NAMALWA (cell line): ENCODE measurements at places on chromosomes 6 and 20.

GRCh38 chr20:47672166-47672565 is 113.1 kb downstream of the SULF2 start:
- no peak for DNase-seq

DNA sequence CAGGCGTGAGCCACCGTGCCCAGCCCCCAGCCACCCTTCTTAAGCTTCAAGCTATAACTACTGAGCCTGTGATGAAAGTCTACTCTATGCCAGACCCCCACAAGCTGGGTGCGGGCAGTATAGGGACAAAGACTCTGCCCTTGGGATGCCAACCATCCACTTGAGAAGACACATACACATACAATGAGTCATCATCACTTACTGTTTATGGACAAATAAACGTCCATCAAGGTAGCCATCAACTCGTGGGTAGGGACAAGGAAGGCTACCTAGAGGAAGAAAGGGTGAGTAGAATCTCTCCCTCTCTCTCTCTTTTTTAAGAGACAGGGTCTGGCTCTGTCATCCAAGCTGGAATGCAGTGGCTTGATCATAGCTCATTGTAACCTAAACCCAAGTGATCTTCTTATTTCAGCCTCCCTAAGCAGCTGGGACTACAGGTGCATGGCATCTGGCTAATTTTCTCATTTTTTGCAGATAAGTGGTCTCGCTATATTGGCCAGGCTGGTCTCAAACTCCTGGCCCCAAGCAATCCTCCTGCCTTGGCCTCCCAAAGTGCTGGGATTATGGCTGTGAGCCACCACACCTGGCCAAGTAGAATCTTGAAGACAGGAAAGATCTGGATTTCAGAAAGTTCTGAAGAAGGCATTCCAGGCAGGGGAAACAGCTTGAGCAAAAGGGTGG is 2.6 kb upstream of the TP53INP2 start:
- DNase-seq, result no peak

- no peak for DNase-seq
Measured at GRCh38 chr20:50323209-50323608, 132.6 kb downstream of the CEBPB start.

- DNase-seq, result no peak
Measured at GRCh38 chr20:54450207-54450606, 25.2 kb upstream of the DOK5 start.

- no peak for DNase-seq
Measured at GRCh38 chr6:111201764-111202163, 114.5 kb downstream of the SLC16A10 start.

DNA sequence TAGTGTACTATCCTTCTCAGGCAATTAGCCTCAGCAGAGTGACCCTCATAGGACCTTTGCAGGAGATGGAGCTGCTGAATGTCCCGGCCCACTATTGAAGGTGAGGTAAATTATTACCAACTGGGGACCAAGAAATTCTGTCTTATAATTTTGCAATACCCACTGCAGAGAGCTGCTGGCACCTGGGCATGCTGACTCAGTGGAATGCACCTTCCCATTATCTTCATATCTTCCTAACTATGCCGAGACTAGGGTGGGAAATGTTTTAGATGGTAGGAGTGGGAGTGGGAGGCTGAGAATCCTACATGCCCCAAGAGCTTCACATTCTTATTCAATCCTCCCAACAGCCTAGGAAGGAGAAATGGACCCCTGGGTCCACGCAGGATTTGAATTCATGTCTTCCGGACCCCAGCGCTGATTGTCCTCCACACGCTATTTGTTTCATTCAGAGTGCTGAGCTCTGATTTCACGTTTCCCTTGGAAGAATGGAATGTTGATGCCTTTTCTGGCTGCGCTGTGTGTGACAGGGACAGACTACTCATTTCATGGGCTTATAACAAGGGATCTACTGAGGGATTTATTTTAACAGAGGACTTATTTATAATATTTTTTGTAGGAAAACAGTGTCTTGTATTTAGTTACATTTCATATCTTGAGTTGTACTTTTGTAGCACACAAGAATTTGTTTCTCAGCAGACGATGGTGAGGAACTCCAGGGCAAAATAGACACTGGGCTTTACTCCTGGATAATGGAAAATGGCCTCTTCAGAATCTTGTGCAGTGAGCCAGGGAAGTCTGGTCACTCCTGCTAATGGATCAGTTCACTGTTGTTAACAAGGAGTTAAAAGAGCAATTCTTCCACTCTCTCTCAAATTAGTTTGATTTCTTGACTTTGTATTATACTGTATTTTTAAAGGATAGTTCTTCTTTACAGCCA is 66.4 kb downstream of the FYN start:
- no peak for DNase-seq

- DNase-seq, result no peak
Measured at GRCh38 chr6:155120034-155120433, 124.9 kb downstream of the TIAM2 start.

DNA sequence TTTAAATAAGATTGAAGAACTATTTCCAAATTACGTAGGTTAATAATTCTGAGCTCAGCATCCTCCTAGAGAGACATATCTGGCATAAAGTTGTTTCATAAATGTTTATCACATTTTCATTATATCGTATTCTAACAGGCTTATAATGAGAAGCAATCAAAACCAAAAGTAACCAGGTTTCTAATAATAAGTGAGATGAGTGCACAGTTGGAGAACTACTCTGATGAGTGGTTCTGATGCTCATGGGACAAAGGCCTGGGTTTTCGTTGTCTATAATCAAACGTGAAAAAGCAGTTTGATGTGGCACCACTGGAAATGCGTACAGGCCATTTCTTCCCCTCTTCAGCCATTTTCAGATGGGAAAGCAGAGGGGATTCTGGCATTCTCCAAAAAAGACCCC is 4.7 kb upstream of the SERPINB6 start:
- DNase-seq, result no peak

DNA sequence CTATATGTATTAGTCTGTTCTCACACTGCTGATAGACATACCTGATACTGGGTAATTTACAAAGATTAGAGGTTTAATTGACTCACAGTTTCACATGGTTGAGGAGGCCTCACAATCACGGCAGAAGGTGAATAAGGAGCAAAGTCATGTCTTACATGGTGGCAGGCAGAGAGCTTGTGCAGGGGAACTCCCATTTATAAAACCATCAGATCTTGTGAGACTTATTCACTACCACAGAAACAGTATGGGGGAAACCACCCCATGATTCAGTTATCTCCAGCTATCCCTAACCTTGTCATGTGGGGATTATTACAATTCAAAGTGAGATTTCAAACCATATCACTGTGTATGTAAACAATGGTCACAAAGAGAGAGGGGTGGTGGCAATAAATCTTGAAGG is 6.6 kb downstream of the CST8 start:
- no peak for DNase-seq

- DNase-seq, result no peak
Measured at GRCh38 chr6:159973406-159973805, 4.5 kb downstream of the IGF2R start.

- no peak for DNase-seq
Measured at GRCh38 chr6:141140905-141141304, 991.8 kb upstream of the GJE1 start.

DNA sequence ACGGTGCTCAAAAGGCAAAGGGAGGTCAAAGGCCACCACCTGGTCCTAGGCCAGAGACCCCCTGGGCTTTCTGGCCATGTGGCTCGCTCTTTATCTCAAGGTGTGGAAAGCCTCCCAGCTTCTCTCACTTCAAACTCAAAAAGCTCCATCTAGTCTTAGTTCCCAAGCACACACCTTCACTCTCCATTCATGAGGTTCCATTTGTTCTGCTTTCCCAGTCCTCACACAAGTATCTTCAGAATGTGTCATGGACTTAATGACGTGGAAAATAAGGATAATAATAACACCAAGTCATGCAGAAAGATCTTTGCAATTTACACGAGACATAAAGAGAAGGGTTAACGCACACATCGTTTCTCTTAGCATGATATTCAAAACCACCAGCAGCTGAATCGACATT is 219.3 kb downstream of the GMDS start:
- no peak for DNase-seq
